ENCODE measurements at places on chromosomes 11 and 22.

- DNase-seq, result no peak
Measured at GRCh38 chr11:44842220-44842619, 108.5 kb downstream of the TP53I11 start.

DNA sequence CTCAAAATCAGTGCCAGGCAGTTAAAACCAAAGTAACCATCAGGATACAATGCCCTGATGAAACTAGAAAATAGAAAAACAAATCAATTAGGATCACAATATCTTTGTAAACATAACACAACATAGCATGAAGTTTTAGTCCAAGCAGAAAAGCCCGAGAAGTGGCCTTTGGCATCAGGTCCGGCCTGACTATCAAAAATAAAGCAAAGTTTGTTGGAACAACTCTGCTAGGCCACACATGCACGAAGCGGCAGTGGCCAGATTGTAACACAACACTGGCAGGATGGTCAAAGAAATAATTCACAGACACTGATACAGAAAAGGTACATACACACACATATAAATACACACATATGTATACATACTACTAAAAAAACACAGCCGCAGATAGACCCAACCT lies 26.9 kb downstream of the CDON start:
- no peak for DNase-seq

- DNase-seq, result no peak
Measured at GRCh38 chr11:17521106-17521900, 22.9 kb downstream of the USH1C start.

GRCh38 chr11:36890841-36891240 lies 292.8 kb upstream of the RAG2 start:
- no peak for DNase-seq

GRCh38 chr11:117702946-117703598 lies 93.9 kb downstream of the DSCAML1 start:
- DNase-seq, result no peak

DNA sequence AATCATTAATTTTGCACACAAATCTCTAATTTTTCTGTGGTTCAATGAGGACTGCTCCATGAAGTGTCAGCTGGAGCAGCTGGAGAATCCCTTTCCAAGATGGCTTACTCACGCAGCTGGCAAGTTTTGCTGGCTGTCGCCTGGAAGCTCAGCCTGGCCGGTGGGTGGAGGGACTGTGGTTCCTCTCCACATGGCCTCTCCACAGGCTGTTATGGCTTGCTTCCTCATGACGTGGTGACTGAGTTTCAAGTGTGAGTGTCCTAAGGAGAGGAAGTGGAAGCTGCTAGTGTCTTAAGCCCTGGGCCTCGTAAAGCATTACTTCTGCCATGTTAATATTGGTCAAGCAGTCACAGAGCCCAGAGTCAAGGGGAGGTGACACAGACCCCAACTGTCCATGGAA lies 14.0 kb upstream of the NRIP3 start:
- DNase-seq, result no peak

- DNase-seq, result no peak
Measured at GRCh38 chr11:5631417-5631816, 6.6 kb downstream of the TRIM34 start.

DNA sequence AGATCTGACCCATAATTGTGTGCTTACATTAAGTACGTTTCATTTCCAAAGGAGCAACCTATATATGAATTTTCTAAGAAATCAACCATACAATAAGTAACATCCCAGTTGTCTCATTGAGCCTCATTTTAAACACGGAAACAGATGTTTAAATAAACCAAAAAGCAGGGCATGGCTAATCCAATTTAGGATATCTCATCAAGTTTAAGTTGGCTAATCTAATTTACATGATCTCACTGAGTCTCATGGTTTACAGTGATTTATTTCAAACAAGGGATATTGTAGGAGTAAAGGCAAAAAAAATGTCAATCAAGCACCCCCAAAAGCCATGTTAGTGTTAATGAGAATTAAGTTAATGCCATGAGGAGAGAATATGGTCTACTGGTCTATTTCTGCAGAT lies 499.8 kb upstream of the CCDC90B start:
- no peak for DNase-seq

DNA sequence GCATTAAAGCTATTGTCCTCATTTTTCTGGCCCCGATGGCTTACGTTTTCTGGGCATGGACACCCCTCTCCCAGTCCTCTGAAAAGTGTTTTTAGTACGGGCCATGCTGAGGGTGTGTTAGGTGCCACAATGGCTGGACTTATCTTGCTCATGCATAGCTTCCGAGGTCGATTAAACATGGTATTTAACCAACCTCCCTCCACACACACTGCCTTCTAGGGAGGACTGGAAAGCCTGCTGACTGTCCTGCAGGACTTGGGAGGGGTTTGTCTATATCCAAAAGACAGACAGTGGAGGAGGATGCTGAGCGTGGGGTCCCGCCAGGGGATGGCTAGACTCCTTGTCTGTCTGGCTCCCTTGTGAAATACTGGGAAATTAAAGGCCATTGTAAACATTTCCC lies 95.3 kb downstream of the FBXO7 start:
- no peak for DNase-seq

DNA sequence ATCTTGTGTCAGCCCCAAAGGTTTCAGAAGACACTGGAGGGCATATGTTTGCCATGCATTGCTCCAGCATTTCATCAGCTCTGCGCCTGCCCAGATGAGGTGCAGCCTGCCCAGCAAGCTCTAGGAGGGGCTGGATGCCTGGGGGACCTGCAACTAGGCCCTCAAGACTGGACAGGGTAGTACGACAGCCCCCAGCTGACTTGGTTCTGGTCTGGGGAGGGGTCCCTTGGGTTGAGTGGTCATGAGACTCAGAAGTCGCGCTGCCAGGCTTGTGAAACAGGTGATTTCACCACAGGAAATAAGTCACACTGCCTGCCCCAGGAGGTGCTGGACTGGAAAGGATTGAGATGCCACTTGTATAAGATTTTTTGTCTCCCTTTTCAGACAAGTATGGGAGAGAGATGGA lies 23.4 kb downstream of the TPBGL start:
- DNase-seq, result no peak

- no peak for DNase-seq
Measured at GRCh38 chr22:45684169-45684568, 12.5 kb downstream of the ATXN10 start.

- no peak for DNase-seq
Measured at GRCh38 chr11:35211952-35212351, 73.0 kb downstream of the CD44 start.

GRCh38 chr11:93525601-93526345 lies 17.4 kb downstream of the SMCO4 start:
- no peak for DNase-seq

DNA sequence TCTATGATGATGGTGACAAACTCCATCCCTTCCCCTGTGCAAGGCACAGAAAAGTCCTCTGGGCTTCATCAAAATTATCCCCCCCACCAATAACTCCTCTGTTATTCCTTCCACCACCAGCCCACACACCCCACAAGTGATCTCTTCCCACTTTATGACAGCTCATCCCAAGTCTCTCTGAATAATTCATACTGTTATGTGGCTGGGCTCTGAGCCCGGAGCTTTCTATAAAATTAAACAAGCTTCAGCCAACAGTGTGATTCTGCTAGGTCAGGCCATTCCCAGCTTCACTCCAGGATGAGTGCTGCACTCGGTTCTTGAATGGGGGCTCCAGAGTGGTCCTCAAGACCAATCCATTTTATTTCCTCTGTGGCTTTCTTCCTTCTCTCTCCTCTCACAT lies 83.0 kb downstream of the INSC start:
- DNase-seq, result no peak

DNA sequence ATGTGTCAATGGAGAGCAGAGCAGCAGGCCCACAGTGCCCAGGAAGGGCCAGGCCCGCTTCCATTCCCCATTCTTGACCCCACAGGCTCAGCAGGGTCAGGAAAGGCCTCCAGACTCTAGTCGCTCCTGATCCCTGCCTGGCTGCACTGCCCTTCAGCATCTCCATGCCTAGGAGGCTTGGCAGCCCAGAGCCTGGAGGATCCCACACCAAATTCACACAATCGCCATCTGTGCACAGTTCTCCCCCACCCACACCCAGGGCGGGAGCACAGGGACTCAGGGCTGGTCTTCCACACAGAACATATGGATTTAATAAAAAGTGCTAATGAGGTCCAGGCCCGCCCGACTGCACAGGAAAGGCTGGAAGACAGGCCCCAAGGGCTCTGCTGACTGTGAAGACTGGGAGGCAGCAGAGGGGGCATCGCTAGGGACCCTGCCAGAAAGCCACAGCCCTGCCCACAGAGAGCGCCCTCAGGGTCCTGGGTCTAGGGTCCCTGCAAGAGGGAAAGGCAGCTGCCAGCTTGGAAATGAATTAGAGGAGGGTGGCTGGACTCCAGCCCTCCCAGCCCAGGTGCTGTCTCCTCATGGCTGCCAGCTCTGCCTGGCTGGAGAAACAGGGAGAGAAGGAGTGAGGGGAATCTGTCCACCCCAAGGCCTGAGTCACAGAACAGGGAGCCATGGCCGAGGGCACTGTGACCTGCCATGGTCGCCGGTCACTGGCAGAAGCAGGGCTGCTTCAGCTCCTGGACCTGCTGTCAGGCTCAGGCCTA lies 39.7 kb downstream of the DKK3 start:
- no peak for DNase-seq

GRCh38 chr22:44091021-44091721 lies 67.1 kb downstream of the PARVB start:
- DNase-seq, result no peak

- no peak for DNase-seq
Measured at GRCh38 chr11:20113149-20113438, 47.2 kb downstream of the DBX1 start.

DNA sequence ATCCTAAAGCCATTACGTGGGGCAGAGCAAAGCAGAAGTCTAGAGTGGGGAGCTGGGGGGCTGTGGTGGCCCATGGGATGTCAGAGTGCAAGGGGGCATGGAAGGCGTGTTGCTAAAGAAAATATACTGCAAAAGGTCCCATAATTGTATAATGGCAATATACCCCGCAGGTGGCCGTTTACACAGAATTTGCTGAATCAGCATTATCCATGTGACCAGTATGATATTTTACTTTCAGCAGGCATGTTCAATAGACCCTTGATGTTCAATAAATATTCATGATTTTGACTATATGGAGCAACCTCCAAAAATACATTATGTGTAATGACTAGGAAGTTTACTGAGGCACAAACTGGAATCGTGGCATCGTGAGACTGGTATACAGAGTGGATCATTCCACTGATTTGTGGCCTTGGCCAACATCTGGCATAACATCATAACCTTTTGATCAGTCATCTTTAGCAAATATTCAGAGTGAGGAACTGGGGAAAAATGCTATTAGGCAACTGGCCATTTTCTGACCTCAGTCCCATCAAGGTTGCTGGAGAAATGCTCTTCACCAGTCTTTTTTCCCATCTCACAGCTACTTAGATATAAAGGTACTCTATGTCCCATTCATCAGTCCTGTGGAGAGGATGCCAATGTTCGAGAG lies 29.3 kb upstream of the PPP2R1B start:
- DNase-seq, result no peak

- peak; percentile 30 for DNase-seq
Measured at GRCh38 chr11:119727523-119728151, 1.4 kb downstream of the NECTIN1 start.

DNA sequence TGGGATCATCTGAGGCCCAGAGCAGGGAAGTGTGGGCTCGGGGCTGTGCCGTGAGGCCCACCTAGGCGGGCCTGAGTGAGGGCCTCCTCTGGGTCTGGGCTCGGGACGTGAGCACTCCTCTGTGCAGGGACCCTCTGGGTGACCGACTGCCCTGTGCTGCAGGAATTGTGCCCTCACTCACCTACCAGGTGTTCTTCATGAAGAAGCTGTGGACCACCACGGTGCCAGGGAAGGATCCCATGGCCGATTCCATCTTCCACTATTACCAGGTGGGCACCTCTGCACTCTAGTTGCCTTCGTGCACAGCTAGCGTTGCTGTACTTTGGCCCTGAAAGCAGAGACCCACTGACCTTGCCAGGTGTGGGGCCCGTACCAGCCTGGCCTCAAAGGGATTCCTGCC lies 80.5 kb downstream of the MYO7A start:
- no peak for DNase-seq

DNA sequence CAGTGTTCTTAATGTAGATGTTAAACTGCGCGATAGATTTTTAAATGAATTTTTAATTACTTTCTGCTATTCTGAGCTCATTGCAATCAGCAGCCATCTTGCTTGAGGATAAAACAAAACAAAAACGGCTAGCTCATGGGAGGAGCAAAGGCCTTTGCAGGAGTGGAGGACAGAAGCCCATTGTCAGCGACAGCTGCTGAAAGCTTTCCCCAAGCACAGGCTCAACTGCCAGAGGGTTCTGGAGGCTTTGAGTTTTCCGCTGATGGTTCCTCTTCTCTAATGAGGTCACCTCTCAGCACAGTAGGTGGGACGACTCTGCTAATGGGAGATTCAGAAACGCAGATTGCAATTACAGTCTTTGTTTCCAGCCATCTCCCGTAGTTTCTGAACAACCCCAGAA lies 167.1 kb upstream of the TTC12 start:
- DNase-seq, result no peak

GRCh38 chr11:128388206-128388815 lies 199.0 kb downstream of the ETS1 start:
- DNase-seq, result no peak

- DNase-seq, result no peak
Measured at GRCh38 chr11:16749666-16750065, 11.2 kb downstream of the C11orf58 start.

GRCh38 chr22:18042685-18043084 lies 18.3 kb upstream of the MICAL3 start:
- no peak for DNase-seq

GRCh38 chr22:17917490-17917983 lies 106.8 kb downstream of the MICAL3 start:
- DNase-seq, result no peak

DNA sequence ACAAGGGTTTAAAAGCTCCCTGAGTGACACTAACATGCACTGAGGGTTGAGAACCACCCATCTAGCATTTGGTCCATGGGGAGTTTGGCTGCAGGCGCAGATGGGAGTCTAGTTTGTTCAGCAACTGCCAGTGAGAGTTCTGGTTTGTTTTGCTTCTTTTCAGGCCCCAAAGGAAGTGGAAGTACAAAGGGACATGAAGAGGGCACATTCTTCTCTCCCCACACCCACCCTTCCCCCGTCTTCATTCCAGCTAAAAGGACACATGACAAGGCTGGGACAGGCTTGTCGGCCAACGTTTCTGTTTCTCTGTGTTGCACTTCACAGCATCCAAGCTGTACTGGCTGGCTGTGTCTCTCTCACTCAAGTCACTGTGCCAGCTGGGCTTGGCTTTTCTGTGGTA lies 8.2 kb upstream of the ENDOD1 start:
- DNase-seq, result no peak

- no peak for DNase-seq
Measured at GRCh38 chr11:115498354-115498753, 5.9 kb downstream of the CADM1 start.

- no peak for DNase-seq
Measured at GRCh38 chr11:60240662-60241061, 2.3 kb downstream of the MS4A4E start.

- no peak for DNase-seq
Measured at GRCh38 chr11:33737362-33737821, 1.2 kb upstream of the CD59 start.

DNA sequence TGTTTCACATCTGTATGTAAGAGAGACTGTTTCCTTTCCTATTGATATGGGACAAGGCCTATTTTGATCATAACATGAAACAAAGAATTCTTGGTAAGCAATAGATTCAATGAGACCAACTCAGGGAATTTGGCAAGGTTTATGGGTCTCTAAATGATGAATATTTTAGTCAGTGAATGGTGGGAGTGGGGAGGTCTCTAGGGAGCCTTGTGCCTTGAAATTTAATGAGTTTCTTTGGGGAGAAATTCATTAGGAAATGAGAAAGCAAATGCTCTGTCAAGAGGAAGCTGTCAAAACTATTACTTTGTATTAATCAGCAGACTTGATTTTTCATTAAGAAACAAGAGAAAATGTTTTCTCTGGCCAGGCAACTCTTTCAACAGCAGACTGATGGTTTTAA lies 921.7 kb upstream of the API5 start:
- DNase-seq, result no peak
